ENCODE measurements at places on chromosomes 5 and 9.

DNA sequence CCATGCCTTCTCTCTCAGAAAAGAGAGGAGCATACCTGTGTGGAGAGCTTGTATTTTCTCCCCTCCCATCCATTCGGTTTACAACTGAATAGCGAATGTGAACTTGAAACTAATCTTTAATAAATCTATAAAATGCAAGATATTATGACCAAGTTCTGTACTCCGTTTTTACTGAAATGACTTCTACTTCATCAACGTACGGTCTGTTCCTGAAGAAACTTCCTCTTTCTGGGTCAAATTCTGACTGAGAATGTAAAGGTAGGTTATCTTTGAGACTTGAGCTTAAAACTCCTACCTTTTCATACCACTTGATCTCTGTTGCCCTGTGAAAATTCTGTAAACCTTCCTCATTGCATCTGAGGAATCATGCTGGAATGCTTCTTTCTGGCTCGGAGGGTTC, 4.2 kb upstream of the CTNNAL1 start:
- DNase-seq: no peak

DNA sequence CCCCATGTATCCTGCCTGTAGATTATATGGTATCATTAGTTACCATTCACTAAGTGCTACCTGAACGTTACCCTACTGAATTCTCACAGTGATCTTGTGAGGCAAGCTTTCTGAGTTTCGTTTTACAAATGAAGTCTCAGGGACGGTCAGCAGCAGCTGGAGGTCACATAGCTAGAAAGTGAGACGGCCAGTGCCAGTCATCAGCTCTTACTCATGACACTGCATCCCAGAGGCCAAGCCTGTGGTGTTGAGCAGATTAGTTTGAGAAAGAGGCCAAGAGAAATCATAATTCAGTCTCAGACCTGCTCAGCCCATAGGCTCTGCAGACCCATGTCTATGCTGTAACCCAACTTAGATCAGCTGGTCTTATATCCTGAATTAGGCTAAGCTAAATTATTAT, 95.7 kb upstream of the EGFLAM start:
- peak; percentile 37 for DNase-seq

DNA sequence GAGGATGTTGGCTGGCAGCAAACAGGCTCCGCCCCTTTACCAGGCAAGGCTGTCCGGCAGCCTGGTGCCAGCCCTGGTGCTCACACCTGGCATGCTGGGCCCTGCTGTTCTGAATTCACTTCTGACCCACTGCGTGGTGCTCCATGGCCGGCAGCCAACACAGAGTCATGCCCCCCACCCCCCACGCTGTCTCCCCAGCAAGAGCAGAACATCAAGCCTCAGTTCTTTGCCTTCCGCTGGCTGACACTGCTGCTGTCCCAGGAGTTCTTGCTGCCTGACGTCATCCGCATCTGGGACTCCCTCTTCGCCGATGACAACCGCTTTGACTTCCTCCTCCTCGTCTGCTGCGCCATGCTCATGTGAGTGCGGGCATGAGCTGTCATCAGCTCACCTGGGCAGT, 12.6 kb upstream of the ENDOG start:
- DNase-seq: no peak

- DNase-seq: peak; percentile 53
Observed at GRCh38 chr5:69502767-69503488, 10.3 kb downstream of the OCLN start.

GRCh38 chr9:89619019-89619418, 14.2 kb downstream of the GADD45G start:
- DNase-seq: no peak

DNA sequence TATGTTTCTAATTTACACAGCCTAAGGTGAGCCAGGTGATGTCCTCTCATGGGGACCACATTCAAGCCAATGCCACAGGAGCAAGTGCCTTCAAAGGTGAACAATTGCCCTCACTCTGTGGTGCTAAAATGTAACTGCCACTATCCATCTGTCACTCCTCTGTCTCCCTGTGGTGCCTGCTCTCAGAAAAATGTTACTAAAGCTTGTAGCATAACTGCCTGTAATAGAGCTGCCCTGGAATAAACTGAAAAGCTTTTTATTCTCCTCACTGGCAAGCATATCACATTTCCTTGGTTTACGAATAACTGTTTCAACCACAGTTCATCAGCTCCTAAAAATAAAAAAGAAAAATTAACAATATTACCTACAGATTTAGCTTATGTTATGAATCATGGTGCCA, 142.4 kb downstream of the ST8SIA4 start:
- no peak for DNase-seq

GRCh38 chr5:673161-673830, 19.9 kb downstream of the TPPP start:
- no peak for DNase-seq

DNA sequence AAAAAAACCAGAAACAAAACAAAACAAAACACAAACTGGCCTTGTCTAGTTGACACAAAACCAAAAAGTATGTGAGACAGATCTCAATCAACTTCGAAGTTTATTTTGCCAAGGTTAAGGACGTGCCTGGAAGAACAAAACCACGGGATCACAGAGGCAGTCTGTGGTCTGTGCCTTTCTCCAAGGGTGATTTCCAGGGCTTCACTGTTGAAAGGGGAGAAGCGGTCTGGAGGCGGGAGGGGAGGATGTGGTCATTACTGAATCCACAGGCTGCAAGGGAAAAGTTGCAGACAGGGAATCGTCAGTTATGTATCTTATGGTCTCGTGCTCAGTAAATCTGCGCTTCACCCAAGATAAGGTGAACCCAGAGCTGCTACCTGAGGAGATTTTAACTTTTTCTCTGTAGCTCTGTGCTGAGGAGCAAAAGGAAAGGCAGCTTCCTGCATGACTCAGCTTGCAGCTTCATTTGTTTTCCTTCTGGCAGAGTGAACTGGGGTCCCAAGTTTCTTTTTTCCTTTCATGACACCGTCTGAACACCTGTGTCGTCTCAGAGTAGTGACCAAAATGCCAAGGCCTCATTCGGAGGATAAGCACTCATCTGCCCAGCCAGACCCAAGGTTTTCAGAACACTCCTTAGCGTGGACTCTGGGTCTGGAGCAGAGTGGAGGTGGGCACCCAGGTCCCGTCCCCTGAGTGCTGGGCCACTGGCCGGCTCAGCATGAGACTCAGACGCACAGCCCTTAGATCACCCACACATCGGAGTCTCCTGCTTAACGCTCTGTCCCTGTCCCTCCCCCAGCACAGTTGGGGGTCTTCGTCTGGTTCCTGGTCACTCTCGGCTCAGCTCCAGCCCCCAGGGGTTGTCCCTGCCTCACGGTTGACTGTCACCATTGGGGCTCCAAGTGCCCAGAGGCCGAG, 25.9 kb downstream of the ROPN1L start:
- no peak for DNase-seq

DNA sequence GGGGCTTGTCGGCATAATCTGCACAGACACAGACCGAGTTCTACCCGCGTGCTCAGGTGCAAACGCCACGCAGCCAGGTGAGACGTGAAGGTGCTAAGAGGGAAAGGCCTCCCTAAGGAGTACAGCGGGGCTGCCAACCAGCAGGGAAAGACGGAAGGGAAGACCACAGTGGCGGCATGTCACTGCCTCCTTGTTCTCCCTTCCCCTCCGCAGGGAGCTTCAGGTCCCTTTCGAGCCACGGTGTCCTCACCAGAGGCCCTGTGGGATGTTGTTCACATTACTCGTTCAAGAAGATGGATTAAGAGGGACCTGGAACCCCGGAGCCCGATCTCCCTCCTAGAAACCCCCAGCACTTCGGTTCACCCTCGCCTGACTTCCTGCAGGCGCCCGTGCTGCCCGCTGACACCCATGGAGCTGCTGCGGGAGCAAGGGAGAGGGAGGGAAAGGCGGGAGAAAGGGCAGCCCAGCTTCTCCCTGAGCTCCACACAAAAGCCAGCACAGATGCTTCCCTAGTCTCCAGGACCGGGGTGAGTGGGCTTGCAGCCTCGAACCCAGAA, 686 bp downstream of the BRD9 start:
- peak; percentile 37 for DNase-seq

- no peak for DNase-seq
Observed at GRCh38 chr5:38607396-38607795, 51.0 kb upstream of the LIFR start.

DNA sequence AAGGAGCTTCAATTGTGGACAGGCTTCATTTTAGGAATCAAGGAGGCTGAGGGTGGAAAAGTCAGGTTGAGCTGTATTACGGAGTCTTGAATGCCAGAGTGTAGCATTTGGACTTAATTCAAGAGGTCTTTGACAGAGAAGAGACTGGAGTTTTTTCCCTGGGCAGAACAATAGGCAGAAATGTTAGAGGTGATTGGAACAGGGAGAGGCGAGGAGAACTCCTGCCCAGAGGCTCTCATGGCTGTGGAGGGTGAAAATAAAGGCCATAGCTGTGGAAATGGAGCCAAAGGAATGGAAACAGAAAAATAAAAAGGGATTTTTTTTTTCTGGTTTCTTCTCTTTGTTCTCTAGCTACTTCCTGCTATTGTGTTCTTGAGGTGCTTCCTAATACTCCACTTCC, 3.7 kb upstream of the IFNB1 start:
- DNase-seq: no peak

- DNase-seq: no peak
Observed at GRCh38 chr5:123265551-123265950, 157.7 kb downstream of the CEP120 start.

DNA sequence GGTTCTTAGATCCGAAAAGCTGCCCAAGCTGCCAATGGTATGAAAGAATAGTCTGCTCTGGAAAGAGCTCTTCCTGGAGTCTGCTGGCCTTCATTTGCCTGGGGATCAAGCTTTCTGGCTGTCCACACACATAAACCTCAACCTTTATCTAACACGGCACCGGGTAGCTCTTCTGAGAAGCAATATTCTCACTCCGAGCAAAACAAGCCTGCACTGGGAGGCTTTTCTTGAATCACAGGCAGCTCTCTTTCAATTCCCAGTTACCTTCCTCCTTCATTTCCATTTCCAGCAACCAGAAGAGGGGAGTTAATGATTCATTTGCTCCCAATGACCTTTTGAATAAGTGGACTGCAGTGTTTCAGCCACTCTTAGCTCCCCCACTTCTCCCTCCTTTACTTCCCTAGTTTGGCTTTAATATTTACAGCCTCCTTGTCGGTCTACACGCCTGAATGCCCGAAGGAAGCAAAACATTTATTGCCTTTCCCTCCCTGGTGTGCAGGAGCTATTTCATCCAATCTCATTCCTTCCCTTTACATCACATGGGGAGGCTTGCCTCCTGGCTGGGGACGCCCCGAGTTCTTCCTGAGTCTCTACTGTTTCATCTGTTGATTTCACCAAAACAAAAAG, 187.1 kb downstream of the ARHGEF28 start:
- DNase-seq: no peak

- no peak for DNase-seq
Observed at GRCh38 chr5:35134278-35135030, 86.7 kb upstream of the AGXT2 start.

DNA sequence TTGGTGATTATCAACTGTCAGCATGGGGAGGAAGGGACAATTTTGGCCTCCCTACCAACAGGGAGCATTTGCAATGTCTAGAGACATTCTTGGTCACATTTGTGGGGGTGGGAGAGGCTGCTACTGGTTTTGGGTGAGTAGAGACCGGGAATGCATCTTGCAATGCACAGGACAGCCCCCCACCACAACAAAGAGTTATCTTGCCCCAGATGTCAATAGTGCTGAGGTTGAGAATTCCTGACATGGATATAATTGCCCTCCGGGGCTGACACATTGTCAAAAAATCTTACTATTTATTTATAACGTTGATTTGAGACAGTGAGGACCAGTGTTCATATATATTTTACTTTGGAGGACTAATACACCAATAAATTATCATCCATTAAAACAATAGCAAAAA, 316.1 kb downstream of the PSAT1 start:
- DNase-seq: no peak

DNA sequence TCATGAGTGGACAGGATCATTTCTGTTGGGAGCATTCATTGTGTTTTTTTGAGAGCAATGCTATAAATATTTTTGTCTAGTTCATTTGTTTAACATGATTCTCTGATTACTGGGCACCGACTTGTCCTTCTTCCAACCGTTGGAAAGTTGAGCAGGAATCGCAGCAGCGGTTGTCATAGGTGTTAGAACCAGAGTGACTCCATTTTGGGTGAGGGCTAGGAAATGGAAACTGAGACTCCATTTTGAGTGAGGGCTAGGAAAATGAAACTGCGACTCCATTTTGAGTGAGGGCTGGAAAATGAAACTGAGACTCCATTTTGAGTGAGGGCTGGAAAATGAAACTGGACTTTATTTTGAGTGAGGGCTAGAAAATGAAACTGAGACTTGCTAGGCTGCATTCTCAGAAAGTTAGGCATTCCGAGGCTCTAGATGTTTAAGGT, 100.6 kb downstream of the ICE1 start:
- no peak for DNase-seq

DNA sequence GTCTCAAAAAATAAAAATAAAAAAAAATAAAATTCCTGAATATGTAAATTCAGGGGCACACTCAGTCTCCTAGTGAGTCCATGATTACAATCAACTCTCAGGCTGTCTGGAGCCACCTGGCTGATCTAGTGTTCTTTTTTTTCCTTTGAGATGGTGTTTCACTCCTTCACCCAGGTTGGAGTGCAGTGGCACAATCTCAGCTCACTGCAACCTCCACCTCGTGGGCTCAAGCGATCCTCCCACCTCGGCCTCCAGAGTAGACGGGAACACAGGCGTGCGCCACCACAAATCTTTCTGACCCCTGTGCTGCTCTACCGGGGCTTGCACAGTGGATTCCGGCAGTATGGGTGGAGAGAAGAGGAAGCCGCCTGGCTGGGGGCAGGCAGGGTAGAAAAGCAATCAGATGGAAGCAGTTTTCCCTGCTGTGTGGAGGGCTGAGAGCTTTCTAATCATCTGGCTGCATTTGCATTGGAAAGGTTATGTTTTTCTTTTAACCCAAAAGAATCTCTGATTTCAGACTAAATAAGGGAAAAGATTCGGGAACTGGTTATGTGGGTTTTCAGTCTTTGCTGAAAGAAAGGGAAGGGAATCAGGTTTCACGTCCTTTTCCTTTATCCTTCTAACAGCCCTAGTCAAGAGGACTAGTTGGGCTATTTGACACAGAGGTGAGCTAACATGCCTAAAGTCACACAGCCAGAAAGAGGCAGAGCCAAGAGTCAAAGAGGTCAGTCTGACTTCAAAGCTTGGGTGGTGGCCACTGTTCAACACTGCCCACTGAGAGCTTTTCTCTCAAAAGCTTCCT, 26.3 kb upstream of the CORO2A start:
- DNase-seq: no peak

GRCh38 chr5:39213447-39214207, 5.7 kb downstream of the FYB1 start:
- DNase-seq: no peak

- no peak for DNase-seq
Observed at GRCh38 chr5:178542455-178542854, 47.7 kb downstream of the COL23A1 start.

GRCh38 chr5:174338185-174339010, 292.9 kb downstream of the NSG2 start:
- no peak for DNase-seq

GRCh38 chr9:117706421-117707116, 2.4 kb downstream of the TLR4 start:
- DNase-seq: no peak

DNA sequence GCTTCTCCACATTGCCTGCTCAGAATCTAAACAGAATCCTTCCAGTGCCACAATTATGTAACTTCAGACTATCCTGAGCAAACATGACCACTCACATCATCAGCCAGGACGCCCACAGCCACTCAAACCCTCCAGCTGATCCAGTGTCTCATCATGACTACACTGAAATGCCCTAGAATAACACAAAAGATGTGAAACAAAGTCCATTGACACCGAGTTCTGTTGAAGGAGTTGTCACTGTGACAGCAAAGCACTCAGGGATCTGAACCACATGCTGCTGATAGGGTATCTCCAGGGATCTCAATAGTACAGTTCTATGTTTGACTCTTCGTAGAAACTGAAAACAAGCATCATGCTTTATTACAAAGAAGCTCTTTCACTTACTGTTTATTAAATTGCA, 150.2 kb downstream of the GABBR2 start:
- DNase-seq: peak; percentile 39

Data from RKO (cell line).